ENCODE measurements at places on chromosomes 12 and 14.

DNA sequence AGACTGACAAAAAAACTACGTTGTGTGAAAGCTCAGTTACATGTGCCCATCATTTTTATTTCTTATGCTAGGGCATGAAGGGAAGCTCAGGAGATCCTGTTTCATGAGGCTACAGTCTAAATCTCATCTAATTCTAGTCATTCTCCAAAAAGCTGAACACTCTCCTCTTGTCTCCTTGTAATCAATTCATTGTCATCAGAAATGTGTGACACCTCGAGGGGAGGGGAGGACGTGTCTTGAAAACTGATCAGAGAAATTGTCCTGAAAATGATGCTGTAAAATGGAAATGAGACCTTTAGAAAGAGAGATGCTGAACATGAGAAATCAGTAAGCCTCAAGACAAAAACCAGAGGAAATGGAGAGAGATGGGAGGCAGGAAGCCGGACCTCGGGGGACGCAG, 103.4 kb downstream of the DAD1 start:
- DNase-seq, result no peak

GRCh38 chr12:47889040-47889439, 15.8 kb downstream of the VDR start:
- DNase-seq, result no peak

- no peak for DNase-seq
These were observed 4.2 kb upstream of the XPOT start for GRCh38 chr12:64400041-64400440.

DNA sequence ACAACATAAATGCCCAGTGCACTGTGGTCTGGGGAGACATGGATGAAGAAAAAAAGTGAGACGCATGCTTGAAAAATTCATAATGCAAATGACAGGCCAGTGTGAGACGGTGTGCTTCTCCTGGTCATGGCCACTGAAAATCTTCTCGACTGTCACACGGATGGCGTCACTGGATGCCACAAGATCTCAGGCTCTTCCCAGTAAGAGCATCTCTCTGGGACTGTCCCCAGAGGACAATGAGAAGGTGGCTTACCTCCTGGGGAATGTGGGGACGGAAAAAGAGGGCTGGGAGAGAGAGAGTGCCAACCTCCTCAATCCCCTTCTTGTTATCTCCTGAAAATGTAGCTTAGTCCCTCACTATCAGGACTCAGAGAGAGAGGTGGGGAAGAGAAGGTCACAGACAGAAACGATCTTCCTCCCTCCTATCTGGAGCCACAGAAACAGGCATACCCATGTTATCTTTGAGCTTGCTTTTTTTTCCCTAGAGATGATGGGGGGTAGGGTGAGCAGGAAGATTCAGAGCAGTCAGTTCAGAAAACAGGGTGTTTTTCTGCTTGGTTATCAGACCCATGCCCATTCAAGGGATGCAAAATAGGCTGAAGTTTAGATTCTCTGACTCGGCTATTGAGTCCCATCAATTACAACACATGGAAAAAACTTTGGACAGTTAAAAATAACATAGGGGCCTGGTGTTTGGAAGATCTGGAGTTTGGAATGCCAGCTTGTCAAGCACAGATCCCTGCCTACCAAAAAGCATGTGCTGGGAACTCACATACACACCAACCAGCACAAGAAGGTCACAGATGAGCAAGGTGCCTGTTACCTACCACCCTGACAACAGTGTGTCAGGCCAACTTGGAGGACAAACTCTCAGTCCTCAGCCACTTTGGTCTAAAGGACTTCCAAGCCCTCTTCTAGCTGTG, 24.2 kb downstream of the DPF3 start:
- no peak for DNase-seq

GRCh38 chr12:28575593-28576205, 385.4 kb downstream of the CCDC91 start:
- no peak for DNase-seq

DNA sequence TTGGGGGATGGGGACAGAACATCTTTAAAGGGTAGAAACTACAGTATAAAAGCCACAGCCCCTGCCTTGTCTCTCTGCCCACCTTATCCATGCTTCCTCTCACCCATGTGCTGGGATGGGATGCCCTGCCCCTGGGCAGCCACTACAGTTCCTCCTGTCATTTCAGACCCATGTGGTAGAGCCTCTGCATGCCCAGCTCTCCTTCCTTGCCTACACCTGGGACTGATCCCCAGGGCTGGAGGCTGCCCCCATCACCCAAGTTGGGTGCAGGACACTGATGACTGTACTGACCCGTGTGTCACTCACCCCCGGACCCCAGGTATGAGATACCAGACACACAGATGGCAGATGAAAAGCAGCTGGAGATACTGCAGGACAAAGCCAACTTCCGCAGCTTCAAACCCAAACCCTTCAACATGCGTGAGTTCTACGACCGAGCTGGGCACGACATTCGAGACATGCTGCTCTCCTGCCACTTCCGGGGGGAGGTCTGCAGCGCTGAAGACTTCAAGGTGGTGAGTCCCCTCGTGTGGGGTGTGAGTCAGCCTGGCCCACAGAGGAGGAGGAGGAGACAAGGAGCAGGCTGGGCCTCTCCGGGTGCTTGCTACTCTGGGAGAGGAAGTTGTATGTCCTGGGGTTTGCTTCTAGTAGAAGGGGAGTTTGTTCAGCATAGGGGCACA, 2.2 kb downstream of the ASIC1 start:
- no peak for DNase-seq

DNA sequence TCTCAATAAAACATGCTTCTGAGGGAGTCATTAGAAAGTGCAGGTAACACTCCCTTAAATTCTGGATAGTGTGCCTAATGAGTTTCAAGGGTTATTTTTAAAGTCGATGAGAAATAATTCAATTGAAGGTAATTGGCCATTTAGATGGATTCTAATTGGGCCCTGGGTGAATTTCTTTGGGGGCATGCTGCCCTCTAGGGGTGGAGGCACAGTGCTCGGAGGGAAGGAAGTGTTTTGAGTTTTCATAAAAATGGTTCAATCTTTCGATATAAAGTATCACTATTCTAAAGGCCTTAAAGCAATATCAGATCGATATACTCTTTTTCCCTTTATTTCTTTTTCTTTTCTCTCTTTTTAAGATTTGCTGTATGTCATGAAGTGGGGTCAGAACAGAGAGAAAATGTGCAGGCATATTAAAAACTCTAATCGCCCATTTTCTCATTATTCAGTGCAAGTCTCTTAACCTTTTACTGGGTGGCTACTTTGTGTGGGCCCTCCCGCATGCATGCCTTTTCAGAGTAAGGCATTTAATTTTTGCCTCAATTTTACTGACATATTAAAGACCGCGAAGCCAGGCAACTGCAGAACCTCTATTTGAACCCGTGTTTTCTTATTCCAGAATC, 25.5 kb downstream of the NKX2-8 start:
- no peak for DNase-seq

DNA sequence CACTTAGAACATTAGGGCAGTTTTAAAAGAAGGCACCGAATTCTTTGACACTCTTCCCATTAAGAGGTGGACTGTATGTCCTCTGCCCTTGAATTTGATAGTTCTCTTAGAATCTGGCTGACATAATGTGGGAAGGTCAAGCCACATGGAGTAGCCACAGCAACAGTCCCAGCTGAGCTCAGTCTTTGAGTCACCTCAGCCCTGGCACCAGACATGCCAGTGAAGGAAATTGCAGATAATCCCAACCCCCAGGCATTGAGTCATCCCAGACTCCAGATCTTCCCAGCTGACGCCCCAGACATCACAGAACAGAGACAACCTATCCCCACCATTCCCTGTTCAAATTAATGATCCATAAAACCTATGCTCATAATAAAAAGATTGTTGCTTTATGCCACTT, 83.4 kb downstream of the GTF2A1 start:
- no peak for DNase-seq

DNA sequence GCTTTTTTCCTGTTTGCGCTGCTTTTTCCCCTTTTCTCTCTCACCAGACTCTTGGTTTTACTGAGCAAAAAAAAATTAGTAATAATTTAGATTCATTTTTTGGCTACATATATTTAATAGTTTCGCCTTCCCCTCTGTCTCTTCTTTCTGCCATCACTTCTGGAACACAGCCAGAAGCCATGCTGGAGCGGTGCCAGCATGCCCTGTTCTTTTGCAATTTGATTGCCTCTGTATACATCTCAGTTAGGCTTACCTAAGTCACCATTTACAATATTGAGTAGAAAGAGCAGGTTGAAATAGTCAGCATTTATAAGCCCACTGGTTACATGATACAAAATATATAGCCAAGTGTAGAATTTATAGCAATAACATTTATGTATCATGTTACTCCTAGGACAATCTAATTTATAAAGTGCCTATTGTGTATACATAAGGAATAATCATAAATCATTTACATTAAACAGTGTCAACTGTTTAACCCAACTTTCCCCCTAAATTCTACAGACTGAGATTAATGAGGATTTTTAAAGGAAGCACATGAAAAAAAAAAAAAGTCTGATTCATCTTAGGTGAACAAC, 413.8 kb upstream of the SOX5 start:
- DNase-seq, result no peak

DNA sequence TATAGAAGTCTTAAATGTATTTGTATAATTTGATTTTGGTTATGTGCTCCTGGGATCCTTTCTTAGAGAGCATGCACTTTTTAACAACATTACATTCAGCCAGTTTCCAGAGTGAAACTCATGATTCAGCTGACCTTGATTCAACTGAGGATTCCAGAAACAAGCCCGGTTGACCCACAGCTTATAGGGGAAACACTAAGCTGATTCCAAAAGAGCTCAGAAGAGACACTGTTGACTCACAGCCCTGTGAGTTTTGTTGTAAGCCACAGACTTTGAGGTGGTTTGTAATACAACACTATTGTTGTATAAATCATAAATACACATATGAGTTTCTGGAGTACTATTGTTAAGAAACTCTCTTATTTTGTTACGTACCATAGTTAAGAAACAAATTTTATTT, 133.8 kb upstream of the MGAT4C start:
- DNase-seq, result no peak

GRCh38 chr12:8449355-8449859, 6.4 kb upstream of the CLEC6A start:
- DNase-seq, result no peak

GRCh38 chr12:95805864-95806671, 15.5 kb upstream of the NTN4 start:
- no peak for DNase-seq

- no peak for DNase-seq
These were observed 54.1 kb downstream of the EP400 start for GRCh38 chr12:132003846-132004245.

- no peak for DNase-seq
These were observed 161.8 kb downstream of the TTC8 start for GRCh38 chr14:88986146-88986841.

GRCh38 chr14:45251912-45252311, 1.1 kb downstream of the MIS18BP1 start:
- no peak for DNase-seq

DNA sequence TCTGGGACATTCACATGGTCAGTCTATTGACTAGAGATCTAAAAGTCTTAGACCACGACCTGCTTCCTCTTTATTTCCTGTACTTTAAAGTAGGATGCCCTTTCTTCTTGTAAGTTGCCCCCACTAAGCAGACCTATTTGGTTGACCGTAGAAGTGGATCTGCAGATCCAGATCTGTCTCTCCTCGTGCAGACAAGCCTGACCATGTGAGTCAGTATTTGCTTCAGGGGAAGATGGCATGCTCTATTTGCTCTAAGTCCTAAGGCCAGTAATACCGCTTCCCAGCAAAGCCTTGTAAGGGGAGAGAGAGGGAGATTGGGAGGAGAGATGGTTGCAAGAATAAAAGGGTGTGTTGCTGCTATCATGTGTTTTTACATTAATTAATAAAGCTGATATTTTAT, 46.8 kb downstream of the KCNC2 start:
- DNase-seq, result no peak

DNA sequence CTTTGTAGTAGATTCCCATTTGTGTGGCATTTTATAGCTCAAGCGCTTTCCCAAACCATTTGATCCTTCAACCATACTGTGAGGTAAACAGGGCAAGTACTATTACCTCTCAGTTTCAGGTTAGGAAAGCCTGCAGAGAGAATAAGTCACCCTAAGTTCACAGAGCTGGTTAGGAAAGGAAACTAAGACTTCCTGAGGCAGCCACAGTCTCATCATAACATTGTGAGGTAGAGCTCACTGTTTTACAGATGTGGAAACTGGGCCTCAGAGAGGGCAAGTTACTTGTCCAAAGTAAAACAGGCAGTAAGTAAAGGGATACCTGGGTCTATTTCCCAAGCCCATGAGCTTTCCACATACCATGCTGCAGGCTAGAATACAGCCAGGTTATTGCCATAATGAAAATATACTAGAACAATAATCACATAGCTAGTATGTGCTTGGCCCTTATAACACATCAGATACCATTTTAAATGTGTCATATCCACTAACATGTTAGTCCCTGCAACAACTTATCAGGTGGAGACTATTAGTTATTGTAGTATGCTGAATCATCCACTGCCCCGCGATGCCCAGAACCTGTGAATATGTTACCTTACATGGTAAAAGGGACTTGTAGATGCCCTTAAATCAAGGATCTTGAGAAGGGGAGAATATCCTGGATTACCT, 150.9 kb upstream of the GRIP1 start:
- DNase-seq, result no peak

DNA sequence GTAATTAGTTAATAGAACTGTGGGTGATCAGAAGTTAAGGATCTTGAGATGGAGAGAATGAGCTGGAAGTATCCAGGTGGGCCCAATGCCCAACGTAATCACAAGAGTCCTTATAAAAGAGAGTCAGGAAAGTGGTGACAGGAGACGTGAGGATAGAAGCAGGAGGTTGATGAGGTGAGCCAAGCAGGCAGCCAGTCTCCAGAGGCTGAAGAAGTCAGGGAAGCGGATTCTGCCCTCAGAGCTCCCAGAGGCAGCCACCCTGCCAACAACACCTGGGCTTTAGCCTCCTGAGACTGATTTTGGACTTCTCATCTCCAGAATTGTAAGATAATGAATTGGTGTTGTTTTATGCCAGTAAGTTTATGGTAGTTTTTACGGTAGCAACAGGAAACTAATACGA, 10.1 kb upstream of the SAV1 start:
- no peak for DNase-seq

DNA sequence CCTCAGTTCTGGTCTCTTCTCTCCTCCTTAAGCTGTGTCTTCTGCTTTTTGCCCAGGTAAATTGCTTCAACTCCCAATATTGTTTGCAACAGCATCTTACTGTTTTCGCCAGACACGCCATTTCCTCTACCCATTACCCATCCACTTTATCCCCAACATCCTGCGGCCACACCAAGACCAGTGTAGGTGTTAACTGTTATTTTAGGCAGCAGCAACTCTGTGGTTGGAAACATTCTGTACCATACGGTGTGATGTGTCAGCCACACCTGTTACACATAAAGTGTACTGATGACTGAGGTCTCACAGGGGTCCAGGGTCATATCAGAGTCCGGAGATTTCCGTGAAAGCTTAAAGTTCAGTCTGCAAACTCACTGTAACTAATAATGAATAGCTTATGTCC, 21.8 kb upstream of the KLRD1 start:
- DNase-seq, result no peak

- no peak for DNase-seq
These were observed 114.1 kb downstream of the CCDC60 start for GRCh38 chr12:119448611-119449131.
